Activated naive CD8-positive, alpha-beta T cell treated with anti-CD3 and anti-CD28 coated beads for 36 hours (primary cell): ENCODE measurements at places on chromosomes 13 and 19.

GRCh38 chr13:109906976-109907375 lies 120.6 kb upstream of the IRS2 start:
- DNase-seq, result no peak
- no peaks in the 10 kb centered on the region for H3K36me3 ChIP-seq
- H3K4me3 ChIP-seq, result no peak overlapping the region
- peaks cover 7% of the 10 kb centered on the region for H3K27me3 ChIP-seq

- H3K36me3 ChIP-seq, result no peaks in the 10 kb centered on the region
- no peak overlapping the region for H3K27ac ChIP-seq
- DNase-seq, result no peak
- H3K4me3 ChIP-seq, result no peak overlapping the region
- H3K4me1 ChIP-seq, result peaks cover 1% of the 10 kb centered on the region
- H3K27me3 ChIP-seq, result peaks cover 34% of the 10 kb centered on the region
These were observed 6.8 kb downstream of the LHFPL6 start for GRCh38 chr13:39596176-39596575.

DNA sequence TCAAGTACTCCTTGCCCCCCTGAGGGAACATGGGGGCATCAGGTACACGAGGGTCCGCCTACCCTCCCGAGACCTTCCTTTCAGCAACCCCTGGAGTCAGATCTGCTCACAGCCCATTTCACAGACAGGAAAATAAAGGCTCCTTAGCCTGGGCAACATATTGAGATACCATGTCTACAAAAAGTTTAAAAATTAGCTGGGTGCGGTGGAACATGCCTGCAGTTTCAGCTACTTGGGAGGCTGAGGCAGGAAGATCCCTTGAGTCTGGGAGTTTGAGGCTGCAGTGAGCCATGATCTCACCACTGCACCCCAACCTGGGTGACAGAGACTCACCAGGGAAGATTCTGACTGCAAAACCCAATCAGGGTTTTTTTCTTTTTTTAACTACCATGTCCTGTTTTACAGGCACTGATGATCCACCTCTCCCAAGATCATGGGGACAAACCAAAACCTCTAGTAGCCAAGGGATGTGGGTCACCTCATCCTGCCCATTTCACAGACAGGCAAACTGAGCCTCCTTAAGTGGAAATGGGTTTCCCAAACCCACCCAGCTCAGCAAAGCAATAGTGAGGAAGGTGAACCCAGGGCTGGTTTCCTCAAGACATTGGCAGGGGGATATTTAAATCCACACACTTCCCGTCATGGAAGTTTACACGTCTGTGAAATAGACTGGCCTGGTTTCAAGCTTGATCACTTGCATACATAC lies 6.4 kb upstream of the CDKN2D start:
- H3K36me3 ChIP-seq, result peaks cover 1% of the 10 kb centered on the region
- no peaks in the 10 kb centered on the region for H3K27me3 ChIP-seq
- no peak overlapping the region for H3K4me3 ChIP-seq

DNA sequence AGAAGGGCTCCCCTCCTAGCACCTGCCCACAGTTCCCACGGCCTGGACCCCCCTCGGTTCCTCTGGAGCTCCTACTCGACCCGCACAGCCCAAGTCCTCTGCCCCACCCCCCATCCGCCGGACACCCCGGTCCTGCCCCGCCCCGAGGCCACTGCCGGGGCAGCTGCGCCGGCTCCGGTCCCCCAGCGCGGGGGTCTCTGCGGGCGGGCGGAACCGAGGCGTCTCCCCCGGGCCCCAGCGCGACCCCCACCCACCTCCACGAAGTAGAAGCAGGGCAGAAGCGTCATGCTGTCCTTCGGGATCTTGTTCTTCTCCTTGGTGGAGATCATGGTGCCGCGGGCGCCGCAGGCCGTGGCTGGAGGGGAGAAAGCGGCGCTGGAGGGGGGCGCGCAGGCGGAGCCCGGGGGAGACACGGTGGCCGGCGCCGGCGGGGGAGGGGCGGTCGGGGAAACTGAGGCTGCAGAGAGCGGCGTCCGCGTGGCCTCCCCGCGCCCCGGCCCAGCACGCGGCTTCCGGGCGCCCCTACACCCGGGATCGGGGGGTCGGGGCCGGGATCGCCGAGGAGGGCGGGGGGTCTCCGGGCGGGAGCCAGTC lies 427 bp downstream of the PLPPR3 start:
- H3K27me3 ChIP-seq, result peaks cover 19% of the 10 kb centered on the region
- H3K36me3 ChIP-seq, result peaks cover 4% of the 10 kb centered on the region
- H3K4me1 ChIP-seq, result no peaks in the 10 kb centered on the region
- H3K4me3 ChIP-seq, result no peak overlapping the region
- H3K27ac ChIP-seq, result no peak overlapping the region

DNA sequence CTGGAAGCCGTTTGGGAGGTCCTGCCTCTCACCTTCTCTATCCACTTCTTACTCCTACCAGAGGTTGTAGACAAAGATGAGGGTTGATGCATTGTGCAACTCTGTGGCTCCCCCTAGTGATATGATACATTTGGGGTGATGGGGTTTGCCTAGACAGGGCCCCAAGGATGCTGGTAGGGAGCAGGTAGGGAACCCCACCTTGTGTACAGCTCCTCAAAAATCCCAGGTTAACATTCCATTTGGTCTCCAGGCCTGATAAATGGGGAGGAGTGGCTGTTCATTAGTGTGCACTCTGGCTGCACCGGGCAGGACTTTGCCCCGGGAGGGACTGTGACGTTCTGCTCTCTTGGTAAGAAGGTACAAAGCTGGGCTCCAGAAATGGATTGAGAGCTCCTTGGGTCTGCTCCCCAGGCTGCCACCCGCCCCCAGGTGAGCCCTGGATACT lies 19.2 kb downstream of the SIGLEC8 start:
- H3K27ac ChIP-seq, result no peak overlapping the region
- peaks cover 14% of the 10 kb centered on the region for H3K27me3 ChIP-seq
- no peaks in the 10 kb centered on the region for H3K36me3 ChIP-seq
- H3K4me1 ChIP-seq, result peaks cover 48% of the 10 kb centered on the region
- H3K4me3 ChIP-seq, result no peak overlapping the region
- DNase-seq, result peak; percentile 15

DNA sequence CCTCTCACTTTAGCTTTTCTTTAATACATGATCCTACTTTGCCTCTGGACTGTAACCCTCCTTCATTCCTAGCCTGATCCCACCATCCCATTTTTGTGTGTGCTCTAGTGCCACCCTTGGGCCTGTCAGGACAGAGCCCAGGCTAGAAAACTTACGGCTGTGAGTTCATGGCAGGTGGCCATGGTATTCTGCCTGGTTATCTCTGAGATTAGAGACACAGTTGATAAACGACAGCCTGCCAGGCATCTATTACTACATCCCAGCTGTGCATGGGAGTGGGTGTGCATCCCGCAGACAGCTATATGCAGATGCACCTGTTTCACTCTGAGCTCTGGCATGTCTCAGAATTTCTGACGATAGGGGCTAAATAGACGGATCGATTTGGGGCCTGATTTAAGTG lies 110.9 kb downstream of the HS6ST3 start:
- no peak overlapping the region for H3K27ac ChIP-seq
- no peaks in the 10 kb centered on the region for H3K27me3 ChIP-seq
- H3K36me3 ChIP-seq, result no peaks in the 10 kb centered on the region
- no peaks in the 10 kb centered on the region for H3K4me1 ChIP-seq
- DNase-seq, result no peak

- H3K27me3 ChIP-seq, result peaks cover 4% of the 10 kb centered on the region
- DNase-seq, result peak; percentile 91
- peak overlapping the region; percentile 64 for H3K4me3 ChIP-seq
- peaks cover 50% of the 10 kb centered on the region for H3K4me1 ChIP-seq
These were observed 29.4 kb upstream of the NDFIP2 start for GRCh38 chr13:79451500-79451962.

DNA sequence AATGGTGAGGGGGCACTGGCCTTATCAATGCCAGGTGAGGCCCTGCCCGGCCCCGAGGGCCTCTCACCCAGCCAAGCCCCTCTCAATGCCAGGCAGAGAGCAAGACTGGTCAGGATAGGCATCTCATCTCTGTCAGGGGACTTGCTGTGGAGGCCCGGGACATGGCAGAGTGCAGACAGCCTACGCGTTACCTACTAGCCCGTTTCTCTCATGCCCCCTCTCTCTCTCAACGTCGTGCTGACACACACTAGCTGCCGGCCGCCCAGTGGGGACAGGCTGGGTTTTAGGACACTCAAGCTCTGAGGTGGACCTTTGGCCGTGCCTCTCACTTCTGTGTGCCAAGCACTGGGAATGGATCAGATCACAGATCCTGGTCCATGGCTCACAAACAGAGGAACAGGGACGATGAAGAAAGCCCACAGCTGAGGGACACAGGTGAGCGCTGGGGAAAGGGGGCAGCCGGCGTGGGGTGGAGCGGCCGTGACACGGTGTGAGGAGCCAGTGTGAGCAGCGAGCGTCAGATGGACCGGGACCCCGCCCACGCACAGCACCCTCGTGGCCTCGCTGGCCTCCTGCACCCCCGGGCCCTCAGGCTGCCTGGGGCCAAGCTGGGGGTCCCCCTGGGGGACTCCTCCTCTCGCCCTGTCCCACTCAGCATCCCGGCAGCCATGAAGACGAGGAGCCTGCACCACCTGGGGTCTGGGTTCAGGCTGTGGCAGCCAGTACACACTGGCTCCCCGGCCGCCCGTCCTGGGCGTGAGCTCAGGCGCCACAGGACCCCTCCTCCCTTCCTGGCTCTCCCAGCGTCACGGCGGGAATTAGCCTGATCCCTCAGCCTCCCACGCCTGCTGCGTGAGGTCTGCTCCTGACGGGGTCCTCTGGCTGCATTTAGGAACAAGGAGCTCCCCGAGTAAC lies 76.9 kb upstream of the C13orf46 start:
- peaks cover 8% of the 10 kb centered on the region for H3K36me3 ChIP-seq
- no peak overlapping the region for H3K4me3 ChIP-seq
- H3K4me1 ChIP-seq, result peaks cover 49% of the 10 kb centered on the region
- no peak overlapping the region for H3K27ac ChIP-seq
- no peaks in the 10 kb centered on the region for H3K27me3 ChIP-seq

- H3K27ac ChIP-seq, result no peak overlapping the region
- no peak overlapping the region for H3K4me3 ChIP-seq
- H3K4me1 ChIP-seq, result peaks cover 8% of the 10 kb centered on the region
- H3K27me3 ChIP-seq, result no peaks in the 10 kb centered on the region
- no peak for DNase-seq
These were observed 182.4 kb upstream of the UFM1 start for GRCh38 chr13:38167164-38167822.

DNA sequence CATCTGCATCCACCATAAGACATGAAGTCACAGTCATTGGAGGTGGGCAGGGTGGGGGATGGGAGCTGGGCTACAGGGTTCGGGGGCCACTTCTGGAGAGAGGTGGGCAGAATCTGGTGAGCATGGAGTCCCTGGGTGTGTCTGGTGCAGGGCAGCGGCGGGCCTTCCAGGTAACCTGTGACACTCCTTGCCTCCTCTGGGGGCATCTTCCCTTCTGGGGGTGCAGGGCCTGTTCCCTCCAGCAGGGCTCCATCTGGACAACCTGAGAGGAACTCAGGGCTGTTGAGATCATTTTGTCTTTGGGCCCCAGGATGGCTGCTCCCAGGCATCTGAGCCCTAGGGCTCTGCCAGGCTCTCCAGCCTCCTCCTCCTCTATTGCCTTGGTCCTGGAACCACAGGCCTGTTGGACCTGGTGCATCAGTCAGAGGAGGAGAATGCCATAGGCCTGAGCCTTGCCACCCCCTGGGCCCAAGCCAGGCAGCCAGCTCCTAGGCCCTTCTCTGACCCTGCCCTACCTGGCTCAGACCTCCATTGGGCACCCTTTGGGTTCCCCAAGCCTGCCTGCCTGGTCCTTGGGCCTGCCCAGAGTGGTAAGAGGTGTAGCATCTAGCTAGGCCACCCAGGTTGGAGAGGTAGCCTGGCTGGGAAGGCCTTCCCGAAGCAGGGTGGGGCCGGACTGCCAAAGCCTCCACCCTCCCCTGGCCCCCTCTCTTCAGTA lies 13.4 kb downstream of the LYL1 start:
- peak; percentile 40 for DNase-seq
- H3K4me3 ChIP-seq, result no peak overlapping the region
- H3K4me1 ChIP-seq, result peaks cover 2% of the 10 kb centered on the region
- no peaks in the 10 kb centered on the region for H3K36me3 ChIP-seq
- peaks cover 3% of the 10 kb centered on the region for H3K27me3 ChIP-seq

GRCh38 chr13:97567510-97568243 lies 133.7 kb downstream of the RAP2A start:
- H3K27me3 ChIP-seq, result peaks cover 39% of the 10 kb centered on the region
- DNase-seq, result no peak
- no peaks in the 10 kb centered on the region for H3K4me1 ChIP-seq
- H3K27ac ChIP-seq, result no peak overlapping the region
- peaks cover 2% of the 10 kb centered on the region for H3K36me3 ChIP-seq

DNA sequence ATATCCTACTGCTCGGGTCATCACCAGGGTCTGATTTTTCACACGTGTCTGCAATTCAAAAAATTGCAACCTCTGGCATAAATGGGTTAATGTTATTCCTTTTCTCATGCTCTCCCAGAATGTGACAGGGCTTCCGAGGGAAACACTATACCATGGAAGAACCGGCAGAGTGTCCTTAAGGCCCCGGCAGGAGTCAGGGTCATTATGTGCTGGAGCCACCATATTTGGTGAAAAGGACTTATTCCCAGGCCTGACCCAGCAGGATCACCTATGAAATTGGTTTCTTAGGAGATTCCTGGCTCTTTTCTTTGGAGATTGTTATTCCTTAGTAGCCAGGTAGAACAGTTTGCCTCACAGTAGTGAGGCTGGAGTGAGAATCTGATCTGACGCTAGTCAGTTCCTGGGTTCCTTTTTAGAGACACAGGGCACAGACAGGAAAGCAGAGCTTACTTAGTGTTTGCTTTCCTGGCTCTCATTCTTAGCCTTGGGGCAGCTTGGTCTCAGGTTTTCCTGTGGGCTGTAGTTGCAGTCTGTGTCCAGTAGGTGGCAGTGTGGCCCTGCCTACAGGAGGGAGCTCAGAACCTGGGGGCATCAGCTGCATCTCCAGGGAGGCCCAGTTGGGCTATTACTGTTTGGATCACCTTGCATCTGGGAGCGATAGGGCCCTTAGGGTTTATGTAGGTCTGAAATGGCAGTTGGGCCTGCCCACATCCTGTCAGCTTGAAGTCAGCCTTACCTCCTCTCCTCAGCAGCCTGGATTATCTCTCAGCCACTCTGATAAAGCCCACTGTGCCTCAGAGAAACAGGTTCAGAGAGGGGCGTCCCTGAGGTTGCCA lies 12.4 kb downstream of the SNRNP70 start:
- peaks cover 32% of the 10 kb centered on the region for H3K36me3 ChIP-seq
- H3K27me3 ChIP-seq, result no peaks in the 10 kb centered on the region
- no peak overlapping the region for H3K4me3 ChIP-seq
- peak; percentile 71 for DNase-seq
- peaks cover 7% of the 10 kb centered on the region for H3K4me1 ChIP-seq

DNA sequence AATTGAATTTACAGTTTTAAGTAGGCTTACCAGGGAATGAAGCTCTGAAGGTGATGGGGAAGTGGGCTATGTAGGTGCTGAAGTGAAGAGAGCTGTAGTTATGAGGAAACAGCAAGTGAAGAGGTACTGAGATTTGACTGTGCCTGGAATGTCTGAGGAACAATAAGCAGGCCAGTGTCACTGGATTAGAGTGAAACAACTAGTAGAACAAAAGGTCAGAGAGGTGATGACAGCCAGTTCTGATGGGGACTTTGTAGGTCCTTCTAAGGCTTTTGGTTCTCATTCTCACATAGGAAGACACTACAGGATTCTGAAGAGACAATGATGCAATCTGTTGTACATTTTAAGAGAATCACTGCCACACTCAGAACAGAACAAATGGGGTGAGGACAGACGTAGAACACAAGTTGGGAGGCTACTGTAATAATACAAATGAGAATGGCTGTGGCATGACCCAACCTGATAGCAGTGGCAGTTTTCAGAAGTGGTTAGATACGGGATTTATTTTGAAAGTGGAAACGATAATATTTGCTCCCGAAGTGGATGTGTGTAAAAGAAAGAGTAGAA lies 130.8 kb downstream of the MYCBP2 start:
- peaks cover 20% of the 10 kb centered on the region for H3K36me3 ChIP-seq
- no peaks in the 10 kb centered on the region for H3K27me3 ChIP-seq
- DNase-seq, result no peak
- no peak overlapping the region for H3K27ac ChIP-seq
